ENCODE measurements at places on chromosomes 3 and 15.

- no peak for DNase-seq
Observed at GRCh38 chr15:68354268-68354667, 76.7 kb downstream of the FEM1B start.

GRCh38 chr3:61559136-61559731 is 2.1 kb upstream of the PTPRG start:
- no peak for DNase-seq

DNA sequence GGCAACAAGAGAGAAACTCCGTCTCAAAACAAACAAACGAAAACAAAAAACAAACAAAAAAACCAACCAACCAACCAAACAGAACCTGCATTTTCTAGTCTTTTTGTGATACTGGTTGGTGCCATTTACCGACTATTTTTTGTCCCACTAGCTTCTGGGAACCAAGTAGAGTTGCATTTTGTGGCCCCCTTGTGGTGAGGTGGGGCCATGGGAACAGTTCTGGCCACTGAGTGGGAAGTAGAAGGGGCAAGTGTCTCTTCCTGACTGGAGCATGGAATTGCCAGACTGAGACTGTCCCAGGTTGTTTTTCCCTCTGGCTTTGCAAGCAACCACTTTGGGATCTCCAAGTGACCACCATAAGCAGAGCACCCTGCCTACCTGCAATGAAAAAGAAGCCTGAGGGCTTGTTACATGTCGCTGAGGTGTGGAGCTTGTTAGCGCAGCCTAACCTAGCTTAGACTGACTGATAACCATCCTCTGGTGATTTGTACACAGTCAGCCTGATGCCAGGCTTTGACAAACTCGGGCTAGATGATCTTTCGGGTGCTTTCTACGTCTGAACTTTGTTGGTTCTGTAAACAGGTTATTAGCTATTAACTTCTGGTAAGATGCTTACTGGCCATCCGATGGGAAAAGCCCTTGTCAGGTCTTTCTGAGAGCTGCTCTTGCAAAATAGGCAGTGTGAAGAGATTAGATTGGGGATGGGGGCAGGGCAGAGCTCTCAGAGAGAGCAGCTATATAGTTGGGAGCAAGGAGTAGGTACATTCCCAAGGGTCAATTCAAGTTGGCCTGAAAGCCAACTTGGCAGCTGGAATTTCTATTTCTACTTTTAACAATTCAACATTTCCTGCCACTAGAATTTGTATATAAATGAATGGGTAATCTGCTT is 172.2 kb downstream of the SSR3 start:
- DNase-seq, result no peak

DNA sequence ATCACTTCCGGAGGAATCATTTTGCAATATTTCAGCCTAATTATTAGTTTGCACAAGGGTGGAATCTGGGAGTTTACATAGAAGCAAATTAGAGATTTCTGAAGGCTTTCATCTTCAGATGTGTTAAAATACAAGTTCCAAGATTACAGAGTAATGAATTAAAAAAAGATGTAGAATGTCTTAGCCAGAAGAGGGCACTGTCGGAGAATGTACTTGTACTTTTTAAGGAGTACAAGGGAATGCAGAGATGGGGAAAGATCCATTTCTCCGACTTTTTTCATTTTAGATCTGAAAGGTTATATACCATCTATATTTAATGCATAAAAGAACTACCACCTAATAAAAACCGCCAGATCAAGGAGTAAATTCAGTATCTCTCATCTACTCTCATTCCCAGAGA is 43.1 kb upstream of the WDR5B start:
- no peak for DNase-seq

- DNase-seq, result no peak
Observed at GRCh38 chr3:146542179-146542578, 2.2 kb downstream of the PLSCR1 start.

Data from islet precursor cell (in vitro differentiated cells).